Heart left ventricle (tissue), 16 donors: ENCODE measurements at places on chromosomes 11 and 22.

DNA sequence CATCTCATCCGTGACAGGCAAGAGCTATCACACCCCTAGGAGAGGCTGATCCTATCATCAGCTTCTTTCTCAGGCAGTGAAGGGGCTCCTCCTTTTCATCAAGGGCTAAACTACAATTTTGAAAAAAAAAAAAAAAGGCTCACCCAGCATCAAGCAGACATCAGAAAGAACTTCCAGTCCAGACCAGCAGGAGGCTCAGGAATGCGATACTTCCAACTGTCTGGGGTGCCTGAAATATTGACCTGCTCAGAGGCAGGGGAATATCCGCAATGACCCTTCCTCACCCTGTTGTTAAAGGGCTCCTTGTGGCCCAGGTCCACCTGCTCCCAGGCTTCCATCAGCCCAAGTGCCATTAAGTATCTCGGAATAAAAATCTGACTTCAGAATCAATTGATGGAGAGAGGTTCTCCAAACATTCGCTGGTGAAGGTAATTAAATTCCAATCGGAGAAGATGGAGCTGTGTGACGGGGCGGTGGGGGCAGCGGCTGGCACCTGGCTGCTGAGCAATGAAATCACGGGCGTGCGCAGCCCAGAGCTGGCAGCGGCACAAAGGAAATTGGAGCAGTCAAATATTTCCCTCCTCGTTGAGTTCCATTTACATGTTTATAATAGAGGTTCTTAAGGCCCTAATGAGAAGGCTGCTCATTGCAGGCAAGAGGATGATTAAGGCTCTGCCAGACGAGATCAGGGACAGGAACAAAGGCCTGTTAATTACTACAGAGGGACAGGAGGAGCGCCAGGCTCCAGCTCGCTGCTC is 69.0 kb upstream of the THY1 start:
- DNase-seq: no peak

DNA sequence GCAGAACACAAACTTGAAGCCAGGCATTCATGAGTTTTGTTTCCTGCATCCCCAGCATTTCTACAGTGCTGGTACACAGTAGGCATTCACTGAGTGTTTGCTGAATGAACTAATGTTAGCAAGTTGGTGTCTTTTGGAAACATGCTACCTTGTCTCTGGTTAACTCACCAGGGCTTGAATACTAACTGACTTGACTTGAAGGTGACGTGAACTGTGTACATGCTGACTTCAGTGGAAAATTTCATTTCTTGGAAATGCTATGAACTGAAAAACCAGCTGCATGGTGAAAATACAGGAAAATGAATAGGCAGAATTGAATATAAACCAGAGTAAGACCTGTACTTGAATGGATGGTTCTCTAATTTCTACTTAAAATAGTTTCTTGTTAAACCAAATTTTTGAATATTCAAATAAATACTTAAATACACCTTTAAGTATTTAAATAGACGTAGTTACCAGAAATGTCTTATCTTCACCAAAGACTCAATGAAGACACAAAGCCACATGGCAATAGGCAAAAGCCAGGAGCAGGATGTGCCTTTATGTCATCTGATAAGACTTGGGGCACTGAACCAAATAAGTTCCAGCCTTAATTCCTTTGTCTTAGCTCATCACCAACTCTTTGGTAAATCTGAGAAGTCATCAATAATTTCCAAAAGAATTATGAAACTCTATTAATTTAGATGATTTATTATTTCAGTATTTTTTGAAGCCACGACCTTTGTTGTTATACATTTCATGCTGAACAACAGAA is 39.7 kb upstream of the POU2AF2 start:
- DNase-seq: no peak

DNA sequence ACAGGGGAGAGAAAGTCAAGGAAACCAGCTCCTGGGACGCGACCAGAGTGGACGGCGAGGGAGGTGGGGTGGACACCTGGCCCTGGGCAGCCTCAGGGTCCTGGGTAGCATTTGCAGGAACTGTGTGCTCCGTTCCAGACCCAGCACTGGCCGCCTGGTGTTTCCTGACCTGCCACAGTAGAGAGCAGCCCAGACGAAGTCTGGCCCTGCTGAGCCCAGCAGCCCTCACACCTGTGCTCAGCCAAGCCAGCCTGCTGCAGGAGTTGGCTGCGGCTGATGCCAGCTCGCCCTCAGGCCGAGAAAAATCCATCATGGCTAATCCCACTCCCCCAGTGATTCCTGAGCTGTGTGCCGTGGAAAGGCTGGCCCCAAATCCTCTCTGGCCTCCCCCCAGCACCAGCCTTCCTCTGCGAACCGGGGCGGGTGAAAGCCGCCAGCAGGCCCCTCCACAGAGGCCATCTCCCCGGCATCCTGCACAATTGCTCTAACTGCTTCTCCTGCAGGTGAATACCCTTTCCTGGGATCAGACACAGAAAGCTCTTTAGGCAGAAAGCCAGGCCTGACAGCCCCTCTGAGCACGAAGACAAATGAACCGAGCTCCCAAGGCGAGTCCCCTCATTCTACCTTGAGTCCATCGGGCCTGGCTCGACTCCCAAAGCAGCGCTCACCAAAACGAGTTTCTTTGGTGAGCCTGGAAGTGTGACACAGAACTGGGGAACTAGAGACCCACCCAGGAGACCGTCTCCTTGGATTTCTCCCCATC is 88.6 kb downstream of the RTL6 start:
- DNase-seq: no peak

GRCh38 chr11:75513250-75513649 is 12.5 kb downstream of the GDPD5 start:
- no peak for DNase-seq
